ENCODE measurements at places on chromosomes 12 and 14.

DNA sequence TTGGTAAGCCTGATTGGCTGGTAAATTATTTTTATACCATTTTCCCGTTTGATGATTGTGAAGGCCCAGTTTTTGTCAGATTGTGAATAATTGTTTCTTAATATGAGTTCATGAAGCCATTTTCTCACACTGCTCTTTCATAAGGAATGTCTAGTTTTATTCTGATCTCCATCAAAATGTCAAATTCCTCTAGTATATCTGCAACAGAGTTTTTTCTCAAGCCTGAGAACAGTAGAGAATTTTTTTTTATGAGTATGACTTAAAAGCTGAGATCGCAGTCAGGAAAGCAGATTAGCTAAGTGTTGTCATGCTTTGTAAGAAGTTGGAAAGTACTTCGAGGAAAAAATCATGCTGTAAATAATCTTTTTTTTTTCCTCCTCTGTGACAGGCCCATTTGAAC, 484.9 kb upstream of the ATP2B1 start:
- DNase-seq, result no peak

GRCh38 chr12:21940549-21941505, at the start of gene ABCC9:
Gene ABCC9 (minus strand): TSS chr12:21941426. CDS start chr12:21936674, 4,752 bp downstream.
- DNase-seq, result no peak

- peak; percentile 63 for DNase-seq
These were observed 347.9 kb downstream of the BCAT1 start for GRCh38 chr12:24600996-24601395.

- peak; percentile 10 for DNase-seq
These were observed 89.8 kb downstream of the CRADD start for GRCh38 chr12:93766796-93767523.

DNA sequence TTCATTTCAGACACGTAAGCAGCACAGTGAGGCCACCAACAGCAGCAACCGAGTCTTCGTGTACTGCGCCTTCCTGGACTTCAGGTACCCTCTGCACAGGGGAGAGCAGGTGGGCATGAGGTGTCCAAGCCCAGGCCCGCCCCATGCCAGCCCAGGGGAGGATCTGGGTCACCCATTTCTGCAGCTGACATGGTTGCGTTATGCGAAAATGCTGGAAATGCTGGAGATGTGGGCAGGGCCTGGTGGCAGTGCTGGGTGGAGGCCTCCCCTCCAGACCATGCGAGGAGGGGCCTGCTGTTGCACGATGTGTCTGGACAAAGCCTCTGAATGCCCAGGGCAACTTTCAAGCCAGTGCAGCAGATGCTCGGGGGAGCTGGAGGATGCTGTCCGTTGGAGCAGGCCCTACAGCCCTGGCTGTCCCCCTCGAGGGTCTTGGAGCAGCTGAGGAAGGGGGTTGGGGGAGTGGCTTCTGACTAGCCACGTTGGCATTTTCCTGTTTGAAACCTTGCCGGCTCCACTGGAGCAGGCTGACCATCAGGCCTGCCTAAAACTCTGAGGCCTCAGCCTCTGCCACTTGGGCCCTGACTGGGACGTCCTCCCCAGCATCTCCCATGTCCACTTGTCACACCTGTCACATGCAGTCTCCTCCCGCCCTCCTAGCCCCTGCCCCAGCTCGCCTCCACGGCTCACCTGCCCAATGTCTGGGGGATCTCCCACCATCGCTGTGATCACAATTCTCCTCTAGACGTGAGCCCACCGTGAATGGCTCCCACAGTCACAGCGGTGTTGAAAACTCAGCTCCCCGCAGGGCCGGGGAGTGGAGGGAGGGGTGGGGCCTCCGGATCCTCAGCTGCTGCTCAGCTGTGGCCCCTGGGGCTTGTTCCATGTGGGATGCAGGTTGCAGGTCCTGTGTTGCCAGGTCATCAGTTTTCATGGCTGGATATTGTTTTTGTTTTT, 123.4 kb downstream of the ADGRD1 start:
- DNase-seq, result no peak

- DNase-seq, result no peak
These were observed 193.0 kb upstream of the LMNTD1 start for GRCh38 chr12:25746131-25746530.

DNA sequence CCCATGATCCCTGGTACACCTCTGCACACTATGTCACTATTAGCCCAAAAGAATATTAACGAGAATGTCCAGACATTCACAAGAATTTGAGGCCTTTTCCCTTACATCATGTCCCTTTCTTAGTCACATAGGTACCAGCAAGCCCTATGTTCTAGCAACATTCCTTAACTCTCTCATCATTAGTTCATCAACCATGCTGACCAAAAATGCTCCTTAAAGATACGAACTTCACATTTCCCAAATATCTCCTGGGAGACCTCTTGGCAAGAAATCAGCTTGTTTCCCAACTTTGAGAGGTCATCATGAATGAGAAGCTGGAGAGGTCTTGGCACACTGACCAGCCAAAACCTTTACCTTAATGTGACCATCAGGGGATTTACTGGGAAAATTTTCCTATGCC, 4.6 kb downstream of the SALL2 start:
- DNase-seq, result no peak

- DNase-seq, result no peak
These were observed 148.3 kb upstream of the GRIN2B start for GRCh38 chr12:14129611-14130195.

GRCh38 chr12:114361992-114362391, 44.0 kb downstream of the TBX5 start:
- no peak for DNase-seq

DNA sequence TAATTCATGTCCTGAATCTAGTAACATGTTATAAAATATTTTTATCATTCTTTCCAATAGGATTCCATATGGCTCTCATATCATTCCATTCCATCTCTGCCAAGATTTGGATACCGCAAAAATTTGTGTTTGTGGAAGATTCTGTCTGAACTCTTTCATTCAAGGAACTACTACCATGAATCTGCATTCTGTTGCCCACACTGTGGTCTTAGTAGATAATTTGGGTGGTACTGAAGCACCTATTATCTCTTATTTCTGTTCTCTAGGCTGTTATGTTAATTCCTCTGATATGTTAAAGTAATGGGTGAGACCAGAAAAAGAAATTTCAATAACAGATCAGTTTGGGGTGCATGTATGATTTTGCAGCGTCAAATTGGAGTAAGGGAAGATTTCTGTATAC, 6.2 kb downstream of the RPL36AL start:
- no peak for DNase-seq

- DNase-seq, result peak; percentile 52
These were observed 2.2 kb upstream of the ZFP36L1 start for GRCh38 chr14:68794851-68795596.

DNA sequence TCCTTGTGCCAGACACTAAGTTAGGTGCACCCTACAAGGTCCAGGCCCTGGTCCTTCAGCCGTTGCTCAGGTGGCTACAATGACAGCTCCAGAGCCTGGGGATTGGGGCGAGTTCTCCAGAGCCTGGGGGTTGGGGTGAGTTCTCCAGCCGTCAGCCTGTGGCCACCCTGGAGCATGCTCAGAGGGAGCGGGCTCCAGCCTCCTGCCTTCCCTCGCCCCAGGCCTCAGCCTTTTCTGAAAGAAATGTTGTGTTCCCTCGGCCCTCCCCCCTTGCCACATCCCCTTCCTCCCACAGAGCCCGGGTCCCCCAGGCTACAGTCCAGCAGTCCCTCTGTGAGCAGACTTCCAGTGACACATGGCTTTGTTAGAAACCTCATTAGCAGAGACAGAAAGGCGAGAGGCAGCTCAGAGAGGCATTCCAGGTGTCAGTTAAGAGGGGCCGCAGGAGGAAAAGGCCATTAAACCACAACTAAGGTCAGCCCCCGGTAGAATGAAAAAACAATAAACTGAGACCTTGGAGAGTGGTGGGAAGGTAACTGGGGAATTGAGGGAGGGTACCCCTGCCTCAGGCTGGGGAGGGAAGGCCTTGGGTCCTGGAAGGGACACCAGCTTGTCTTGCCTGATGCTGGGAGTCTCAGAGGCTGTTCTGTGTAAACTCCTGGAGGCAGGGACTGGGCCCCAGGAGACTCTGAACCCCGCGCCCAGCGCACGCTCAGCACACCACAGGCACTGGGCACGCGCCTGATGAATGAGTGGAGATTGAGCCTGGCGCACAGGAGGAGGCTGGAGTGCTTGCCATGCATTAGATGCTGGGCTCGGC, 23.1 kb upstream of the COL2A1 start:
- DNase-seq, result no peak

GRCh38 chr12:69653703-69654102, 43.0 kb upstream of the LRRC10 start:
- no peak for DNase-seq

DNA sequence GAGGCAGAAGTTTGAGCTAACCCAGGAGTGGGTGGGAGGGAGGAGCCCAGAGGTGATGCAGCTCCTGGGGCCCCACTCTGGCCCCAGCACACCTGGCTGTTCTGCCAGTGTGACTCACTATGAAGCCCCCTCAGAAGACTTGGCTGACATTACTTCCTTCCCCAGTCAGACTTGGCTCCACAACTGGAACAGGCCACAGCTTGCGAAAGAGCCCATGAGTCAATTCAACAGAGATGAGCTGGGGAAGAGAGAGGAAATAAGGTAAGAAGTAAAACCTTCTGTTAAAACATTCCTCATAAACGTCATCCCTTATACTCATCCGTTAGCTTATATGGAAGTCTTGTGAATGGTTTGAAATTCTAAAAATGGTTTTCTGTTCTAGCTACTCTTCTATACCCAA, 245.9 kb downstream of the ADAMTS20 start:
- peak; percentile 49 for DNase-seq

DNA sequence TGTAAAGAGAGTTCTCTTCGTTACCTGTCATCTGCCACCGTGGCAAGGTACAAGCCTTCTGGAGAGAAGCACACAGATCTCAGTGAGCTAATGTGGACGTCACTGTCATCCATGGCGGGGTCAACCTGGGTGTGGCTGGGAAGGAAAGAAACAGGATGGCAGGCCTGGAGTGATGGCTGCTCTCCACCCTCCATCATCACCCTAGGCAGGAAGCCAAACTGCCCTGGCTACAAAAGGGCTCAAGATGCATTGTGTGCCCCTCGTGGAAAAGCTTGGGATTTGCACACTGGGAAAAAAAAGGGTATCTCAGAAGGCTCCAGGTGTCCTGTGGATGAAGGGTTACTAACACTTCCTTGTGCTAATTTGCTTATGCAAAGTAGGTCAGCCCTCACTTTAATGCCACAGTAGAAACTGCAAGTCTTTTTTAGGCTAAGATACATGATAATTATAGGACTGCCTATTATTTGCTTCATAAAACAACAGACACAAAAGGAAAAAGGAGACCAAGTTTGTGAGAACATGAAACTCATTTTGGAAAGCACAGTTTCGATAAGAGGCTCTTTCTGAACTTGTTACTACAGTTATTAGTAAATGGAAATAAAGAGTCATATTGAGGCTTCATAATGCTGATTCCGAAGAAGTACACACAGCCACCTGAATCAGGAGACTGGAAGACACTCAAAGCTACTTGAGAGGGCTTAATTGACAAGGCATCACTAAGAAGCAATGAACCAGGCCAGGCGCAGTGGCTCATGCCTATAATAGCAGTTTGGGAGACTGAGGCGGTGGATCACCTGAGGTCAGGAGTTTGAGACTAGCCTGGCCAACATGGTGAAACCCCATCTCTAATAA, 18.9 kb downstream of the RFC5 start:
- DNase-seq, result no peak

DNA sequence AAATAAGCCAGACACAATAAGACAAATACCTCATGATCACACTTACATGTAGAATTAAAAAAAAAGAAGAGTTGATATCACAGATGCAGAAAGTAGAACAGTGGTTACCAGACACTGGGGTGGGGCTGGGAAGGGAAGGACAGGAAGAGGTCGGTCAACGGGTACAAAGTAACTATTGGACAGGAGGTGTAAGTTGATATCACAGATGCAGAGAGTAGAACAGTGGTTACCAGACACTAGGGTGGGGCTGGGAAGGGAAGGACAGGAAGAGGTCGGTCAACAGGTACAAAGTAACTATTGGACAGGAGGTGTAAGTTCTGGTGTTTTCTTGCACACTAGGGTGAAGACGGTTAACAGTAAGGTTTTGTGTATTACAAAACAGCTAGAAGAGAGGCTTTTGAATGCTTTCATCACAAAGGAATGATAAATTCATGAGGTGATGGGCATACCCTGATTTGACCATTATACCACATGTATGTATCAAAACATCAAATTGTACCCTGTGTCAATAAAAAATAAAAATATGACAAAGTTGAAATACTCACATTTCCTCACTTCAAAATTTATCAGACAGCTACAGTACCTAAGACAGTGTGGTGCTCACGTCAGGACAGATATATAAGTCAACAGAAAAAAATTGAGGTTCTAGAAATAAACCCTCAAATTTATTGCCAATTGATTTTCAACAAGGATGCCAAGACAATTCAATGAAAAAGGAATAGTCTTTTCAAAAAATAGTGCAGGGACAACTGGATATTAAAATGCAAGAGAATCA, 32.8 kb downstream of the GALC start:
- DNase-seq, result no peak

GRCh38 chr12:19238540-19238939, 109.0 kb downstream of the PLEKHA5 start:
- DNase-seq, result no peak

DNA sequence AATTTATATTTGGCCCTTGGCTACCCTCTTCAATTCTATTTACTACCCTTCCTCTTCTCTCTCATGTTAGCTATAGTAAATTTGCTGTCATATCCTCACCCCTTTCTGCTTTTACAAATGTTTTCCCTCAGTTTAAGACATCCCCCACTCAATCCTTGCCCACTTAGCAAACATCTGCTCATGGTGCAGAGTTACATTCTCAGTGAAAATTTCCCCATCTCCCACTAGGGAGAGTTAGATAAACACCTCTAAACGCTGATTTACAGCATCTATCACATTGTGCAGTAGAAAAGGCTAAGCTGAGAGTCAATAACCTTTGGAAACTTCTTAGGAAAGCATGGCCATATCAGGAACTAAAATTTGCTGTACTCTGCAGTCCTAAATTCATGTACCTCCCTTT, 69.0 kb downstream of the DENND5B start:
- no peak for DNase-seq

GRCh38 chr12:121807642-121808347, 4.0 kb downstream of the SETD1B start:
- DNase-seq, result no peak

GRCh38 chr12:49825971-49826421, 2.2 kb downstream of the NCKAP5L start:
- DNase-seq, result no peak

GRCh38 chr14:102363182-102363943, 622 bp downstream of the TECPR2 start:
- DNase-seq, result peak; percentile 1

GRCh38 chr12:4441355-4442335, 4.0 kb downstream of the FGF6 start:
- no peak for DNase-seq

DNA sequence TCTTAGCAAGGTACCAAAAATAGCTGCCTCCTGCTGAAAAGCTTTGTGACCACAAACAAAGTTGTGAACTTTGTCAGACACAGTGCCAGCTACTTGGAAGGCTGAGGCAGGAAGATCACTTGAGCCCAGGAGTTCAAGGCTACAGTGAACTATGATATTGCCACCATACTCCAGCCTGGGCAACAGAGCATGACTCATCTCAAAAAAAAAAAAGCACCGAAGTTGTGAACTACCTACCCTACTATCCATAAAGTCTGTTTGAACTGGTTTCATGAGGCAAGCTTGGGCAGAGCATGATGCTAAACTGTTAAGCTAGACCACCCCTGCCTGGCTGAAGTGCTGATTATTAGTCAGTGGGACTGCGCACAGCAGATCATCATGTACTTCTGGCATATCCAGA, 75.5 kb downstream of the RAD52 start:
- DNase-seq, result no peak

Measured in kidney glomerular epithelial cell (primary cell).